ENCODE measurements at places on chromosomes 1 and 21.

DNA sequence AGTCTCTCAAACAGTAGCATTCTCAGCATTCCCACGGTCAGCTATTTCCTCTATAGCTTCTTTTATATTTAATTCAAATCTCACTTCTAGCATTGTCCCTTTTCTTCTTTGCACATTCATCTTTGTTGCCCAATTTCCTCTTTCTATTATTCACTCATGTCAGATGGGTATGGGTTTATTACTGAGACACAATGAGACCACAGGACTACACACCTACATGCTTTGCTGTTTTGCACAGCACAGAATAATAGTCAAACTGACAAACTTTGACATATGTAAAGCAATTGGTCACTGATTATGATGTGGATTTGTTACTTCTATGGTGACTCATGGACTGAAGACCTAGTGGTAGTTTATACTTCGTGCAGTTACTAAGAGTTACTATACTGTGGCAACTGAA lies 5.8 kb upstream of the CD1C start:
- no peak for DNase-seq

GRCh38 chr1:211548321-211549091 lies 30.5 kb downstream of the SLC30A1 start:
- DNase-seq, result no peak

GRCh38 chr1:233326811-233327650 lies 493 bp upstream of the MAP3K21 start:
- DNase-seq, result peak; percentile 20

DNA sequence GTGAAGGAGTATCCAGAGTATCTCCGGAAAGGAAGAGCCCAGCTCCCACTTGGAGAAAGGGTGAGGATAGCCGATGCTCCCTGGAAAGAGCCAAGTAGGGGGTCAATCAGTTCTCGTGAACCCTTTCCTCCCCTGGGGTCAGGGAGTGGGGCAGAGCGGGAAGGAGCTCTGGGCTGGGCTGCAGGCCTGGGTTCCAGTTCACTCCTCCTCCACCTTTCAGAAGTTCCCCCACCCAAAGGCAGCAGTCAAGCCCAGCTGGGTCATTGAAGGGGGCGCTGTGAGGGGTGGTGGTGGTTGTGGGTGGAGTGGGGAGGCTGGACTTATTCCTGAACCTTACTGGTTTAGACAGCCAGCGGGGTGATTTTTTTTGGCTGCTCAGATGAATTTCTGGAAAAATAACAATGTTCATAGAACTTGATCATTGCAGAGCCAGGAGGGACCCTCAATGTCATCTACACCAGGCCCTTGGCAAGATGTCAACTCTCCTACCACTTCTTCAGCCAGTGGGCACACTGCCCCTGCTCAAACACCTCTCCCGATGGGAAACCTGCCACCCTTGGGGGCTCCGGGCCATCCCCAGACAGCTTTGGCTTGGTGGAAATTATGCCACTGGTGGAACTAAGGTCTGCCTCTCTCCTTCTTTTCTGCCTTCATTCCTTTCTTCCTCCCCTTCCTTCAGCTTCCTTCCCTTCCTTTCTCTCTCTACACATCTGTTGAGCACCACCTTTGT lies 235.8 kb downstream of the TRABD2B start:
- no peak for DNase-seq

GRCh38 chr1:17709981-17710380 lies 45.2 kb upstream of the ACTL8 start:
- no peak for DNase-seq

DNA sequence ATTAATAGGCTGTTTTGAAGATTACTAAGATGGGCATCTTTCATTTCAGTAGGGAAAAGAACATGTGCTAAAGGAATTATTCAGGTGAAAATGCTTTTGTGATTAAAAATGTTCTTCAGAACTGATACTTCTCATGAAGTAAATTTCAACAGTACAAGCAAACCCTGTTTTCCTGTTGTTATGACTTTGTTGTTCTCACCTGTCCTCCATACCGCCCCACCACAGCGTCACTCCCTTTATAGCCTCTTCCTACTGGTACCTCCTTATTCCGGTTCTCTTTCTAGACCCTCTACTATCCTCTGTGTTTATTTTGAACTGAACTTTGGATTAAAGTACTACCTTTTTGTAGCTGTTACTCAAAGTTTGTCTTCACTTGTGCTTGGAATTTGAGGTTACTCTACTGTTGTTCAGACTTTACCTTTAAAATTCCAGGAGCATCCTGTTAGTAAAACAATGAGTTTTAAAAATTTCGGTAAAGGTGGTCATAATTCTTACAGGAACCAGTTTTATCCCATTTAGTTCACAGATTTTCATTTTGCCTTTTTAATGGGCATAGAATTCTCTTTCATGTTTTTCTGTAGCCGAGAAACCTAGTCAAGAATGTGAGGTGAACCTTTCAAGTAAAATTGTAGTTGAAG lies 10.9 kb downstream of the CNST start:
- DNase-seq, result no peak

DNA sequence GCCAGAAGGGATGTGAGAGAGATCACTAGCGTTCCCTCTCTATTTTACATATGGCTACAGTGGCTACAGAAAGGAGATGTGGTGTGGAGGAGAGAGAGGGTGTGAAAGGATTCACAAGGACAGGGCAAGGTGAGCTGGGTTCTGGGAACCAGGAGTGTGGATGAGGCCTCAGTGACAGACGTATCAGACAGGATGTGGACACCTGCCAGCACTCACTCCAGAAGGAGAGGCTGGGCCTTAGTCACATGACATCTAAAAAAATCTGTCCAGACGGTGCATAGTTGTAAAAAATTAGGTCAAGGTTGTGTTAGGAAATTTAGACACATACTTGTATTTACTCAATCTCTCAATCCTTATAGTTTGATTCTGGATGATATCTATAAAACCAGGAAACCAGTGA lies 10.6 kb downstream of the TRIM67 start:
- DNase-seq, result no peak

GRCh38 chr1:179753061-179753460 lies 10.0 kb downstream of the FAM163A start:
- no peak for DNase-seq

GRCh38 chr1:150621497-150622302 lies 7.7 kb downstream of the ENSA start:
- peak; percentile 54 for DNase-seq

GRCh38 chr1:27136236-27136551 lies 18.7 kb downstream of the SLC9A1 start:
- no peak for DNase-seq

DNA sequence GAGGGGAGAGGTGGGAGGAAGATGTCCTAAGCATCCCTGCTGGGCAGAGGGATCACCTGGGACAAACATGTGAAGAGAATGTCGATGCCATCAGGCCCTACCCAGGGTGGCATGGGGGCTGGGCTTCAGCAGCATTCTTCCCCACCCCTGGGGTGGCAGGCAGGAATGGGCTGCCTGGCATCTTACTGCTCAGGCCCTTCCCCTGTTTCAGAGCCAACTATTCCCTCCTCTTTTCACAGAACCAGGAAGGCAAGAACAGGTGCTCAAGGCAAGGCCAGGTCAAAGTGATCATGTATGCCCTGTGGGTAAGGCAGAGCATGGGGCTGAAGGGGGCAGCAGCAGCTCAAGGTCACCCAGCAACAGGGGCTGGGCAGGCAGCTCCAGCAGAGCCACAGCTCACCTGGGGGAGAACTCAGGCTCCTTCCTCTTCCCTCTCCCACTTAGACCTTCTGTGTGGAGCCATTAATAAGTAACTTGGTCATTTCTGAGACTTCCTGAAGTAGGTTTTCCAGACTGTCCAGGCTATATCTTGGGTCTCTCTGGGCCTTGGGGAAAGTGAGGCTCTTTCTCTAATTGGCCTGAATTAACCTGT lies 56.4 kb downstream of the ELK4 start:
- DNase-seq, result no peak

DNA sequence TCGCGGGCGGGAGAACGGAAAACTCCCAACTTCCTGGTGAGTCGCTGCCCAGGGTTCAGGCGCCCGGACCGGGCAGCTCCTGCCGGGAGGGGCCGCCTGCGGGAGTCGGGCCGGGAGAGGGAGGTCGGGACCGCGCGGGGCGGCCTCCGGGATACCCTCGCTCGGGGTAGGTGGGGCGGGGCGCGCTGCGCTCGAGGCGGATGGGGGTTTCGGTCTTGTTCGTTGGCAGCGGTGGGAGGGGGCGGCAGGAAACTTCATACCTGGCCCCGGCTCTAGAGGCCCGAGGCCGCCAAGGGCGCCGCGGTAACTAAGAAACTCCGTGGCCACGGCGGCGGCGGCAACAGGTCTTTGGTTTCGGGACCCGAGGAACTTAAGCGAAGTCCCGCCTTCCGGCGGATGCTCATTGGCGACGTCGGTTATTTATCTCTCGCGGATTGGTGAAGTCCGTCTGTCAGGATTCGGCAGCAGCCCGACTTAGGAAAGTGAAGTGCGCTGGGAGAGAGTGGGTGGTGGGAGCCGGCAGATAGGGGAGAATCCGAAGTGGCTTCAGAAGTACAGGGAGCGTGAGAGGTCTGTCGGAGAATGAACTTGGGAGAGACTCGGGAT lies 546 bp downstream of the NEK7 start:
- peak; percentile 95 for DNase-seq

DNA sequence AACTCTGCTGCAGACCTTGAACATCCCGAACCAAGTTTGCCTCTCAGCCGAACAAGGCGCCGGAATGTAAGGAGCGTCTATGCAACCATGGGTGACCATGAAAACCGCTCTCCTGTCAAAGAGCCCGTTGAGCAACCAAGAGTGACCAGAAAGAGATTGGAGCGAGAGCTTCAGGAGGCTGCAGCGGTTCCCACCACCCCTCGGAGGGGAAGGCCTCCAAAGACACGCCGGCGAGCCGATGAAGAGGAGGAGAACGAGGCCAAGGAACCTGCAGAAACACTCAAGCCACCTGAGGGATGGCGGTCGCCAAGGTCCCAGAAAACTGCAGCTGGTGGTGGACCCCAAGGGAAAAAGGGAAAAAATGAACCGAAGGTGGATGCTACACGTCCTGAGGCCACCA lies 44.0 kb downstream of the ZBTB17 start:
- no peak for DNase-seq

- no peak for DNase-seq
These were observed 144.2 kb downstream of the VAV3 start for GRCh38 chr1:107820801-107821200.

- DNase-seq, result no peak
These were observed 314.1 kb downstream of the DISC1 start for GRCh38 chr1:231940701-231941100.

- DNase-seq, result no peak
These were observed 72.2 kb downstream of the DDX20 start for GRCh38 chr1:111827946-111828345.

DNA sequence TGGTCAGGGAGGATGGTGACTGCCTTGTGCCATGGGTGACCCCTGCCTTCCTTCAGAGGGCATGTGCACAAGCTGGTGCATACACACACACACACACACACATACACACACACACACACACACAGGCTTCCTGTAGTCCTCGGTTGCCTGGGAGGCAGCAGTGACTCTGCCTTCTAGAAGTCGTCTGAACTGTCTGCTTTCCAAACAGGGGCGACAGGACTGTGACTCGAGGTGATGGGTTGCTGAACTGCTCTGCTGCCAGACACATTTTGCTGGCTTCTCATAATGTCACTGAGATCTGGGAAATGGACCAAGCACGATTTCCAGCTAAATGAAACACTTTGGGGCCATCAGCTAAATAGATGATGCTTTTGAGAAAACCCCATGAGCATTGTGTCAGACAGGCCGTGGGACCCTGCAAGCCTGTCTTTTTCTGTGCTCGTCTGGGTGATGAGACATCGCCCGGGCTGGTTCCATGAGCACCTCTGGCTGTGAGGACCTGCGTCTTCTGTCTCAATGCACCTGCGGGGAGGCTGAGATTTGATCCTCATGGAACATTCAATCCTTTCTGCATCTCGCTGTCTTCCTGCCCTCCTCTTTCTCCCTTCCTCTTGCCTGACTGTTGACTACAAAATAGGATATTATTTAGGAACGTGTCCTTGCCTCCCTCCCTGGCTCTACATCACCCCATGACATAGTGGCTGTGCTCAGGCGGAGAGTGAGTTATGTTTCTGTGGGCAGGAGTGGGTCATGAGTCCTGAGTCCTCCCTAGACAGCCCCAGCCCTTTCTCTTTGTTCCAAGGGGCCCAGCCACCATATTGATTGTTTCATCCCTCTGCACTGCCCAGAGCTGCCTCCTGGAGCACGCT lies 436.8 kb downstream of the CAMTA1 start:
- no peak for DNase-seq
